Colonic mucosa (tissue), 4 donors: ENCODE measurements at places on chromosomes 6 and 20. TPM values are rescaled to one million over a fixed set of nuclear protein-coding genes. Genes with fewer than 3 reads are reported as not detected.

GSTA1 gene
- 6.8 TPM for total RNA-seq

ANKRD66 gene
- not detected for total RNA-seq

SNX9 gene
- total RNA-seq = 37.3 TPM

DEFB124 gene
- total RNA-seq = not detected

TRDN gene
- not detected for total RNA-seq

GRIK2 gene
- total RNA-seq = 0.50 TPM

WFDC12 gene
- total RNA-seq = not detected

GGTLC1 gene
- not detected for total RNA-seq

PLCG1 gene
- total RNA-seq = 67.4 TPM

ECI2 gene
- 65.5 TPM for total RNA-seq

OR2B3 gene
- total RNA-seq = not detected

RGL2 gene
- 29.9 TPM for total RNA-seq

MTHFD1L gene
- total RNA-seq = 9.2 TPM

CLVS2 gene
- 0.05 TPM for total RNA-seq

TDRD6 gene
- total RNA-seq = 0.40 TPM

BPIFB2 gene
- 0.35 TPM for total RNA-seq

MICAL1 gene
- 55.9 TPM for total RNA-seq

AIF1 gene
- total RNA-seq = 5.0 TPM

CST2 gene
- not detected for total RNA-seq

LGSN gene
- 13.2 TPM for total RNA-seq

NT5E gene
- total RNA-seq = 28.0 TPM

CARMIL1 gene
- total RNA-seq = 38.6 TPM

RIPOR2 gene
- 1.8 TPM for total RNA-seq

CALHM4 gene
- total RNA-seq = not detected

COL21A1 gene
- 0.79 TPM for total RNA-seq

SYNE1 gene
- total RNA-seq = 23.7 TPM

CLIC5 gene
- 74.9 TPM for total RNA-seq

TOX2 gene
- total RNA-seq = 4.0 TPM
